ENCODE measurements at places on chromosomes 11 and 22.
A peak's percentile ranks its signal among the peaks of the same experiment; 100 is the strongest.

DNA sequence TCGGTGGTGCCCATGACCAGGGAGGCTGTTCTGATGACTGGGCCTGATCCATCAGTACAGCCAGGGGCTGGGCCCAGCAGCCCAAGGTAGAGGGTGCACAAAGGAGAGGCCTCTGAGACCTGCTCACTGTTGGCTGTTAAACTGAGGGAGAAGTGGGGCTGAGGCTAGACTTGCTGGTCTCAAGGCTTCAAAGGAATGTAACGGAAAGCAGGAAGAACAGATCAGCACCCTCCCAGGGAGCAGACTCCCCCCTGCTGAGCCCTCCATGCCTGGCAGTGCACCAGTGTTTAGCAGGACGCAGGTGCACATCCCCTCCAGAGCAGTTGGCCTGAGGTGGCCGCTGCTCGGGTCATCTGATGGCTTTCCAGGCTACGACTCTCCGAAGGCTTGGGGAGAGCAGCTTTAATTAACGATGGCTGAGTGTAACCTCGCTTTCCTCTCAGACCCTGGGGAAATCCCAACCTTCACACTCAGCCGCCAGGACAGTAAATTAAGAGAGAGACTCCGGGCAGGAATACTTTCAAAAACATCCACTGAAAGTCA, 255.7 kb upstream of the NARS2 start:
- no peak for ATAC-seq

DNA sequence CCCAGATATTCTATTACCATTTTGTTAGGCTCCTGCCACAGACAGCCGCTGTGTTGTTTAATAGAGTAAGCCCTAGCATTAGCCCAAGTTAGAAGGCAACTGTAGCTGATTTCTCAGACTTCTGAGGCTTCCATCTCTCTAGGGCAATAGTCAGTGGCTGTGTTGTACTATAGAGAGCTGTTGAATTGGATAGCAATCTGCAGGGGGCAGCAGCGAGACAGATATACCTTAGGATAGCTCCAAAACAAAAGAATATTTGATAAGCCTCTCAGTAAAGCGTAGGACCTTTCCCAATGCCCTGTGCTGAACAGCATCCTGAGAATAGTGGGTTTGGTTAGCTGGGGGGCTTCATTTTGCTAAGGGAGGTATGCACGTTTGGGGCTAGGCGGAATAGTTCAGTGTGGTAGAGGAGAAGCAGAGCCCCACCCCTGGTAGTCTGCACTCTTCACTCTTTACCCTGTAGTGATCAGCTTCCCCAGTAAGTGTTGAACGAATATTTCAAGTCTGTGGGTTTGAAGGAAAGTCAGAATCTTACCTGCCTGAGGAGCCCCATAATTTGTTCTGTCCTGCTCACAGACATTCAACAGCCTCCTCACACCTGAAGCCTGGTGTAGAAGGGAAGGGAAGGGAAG, 515.1 kb downstream of the INSC start:
- no peak for ATAC-seq

GRCh38 chr11:65362320-65362931, 7.9 kb downstream of the TIGD3 start:
- ATAC-seq, result peak; percentile 63

DNA sequence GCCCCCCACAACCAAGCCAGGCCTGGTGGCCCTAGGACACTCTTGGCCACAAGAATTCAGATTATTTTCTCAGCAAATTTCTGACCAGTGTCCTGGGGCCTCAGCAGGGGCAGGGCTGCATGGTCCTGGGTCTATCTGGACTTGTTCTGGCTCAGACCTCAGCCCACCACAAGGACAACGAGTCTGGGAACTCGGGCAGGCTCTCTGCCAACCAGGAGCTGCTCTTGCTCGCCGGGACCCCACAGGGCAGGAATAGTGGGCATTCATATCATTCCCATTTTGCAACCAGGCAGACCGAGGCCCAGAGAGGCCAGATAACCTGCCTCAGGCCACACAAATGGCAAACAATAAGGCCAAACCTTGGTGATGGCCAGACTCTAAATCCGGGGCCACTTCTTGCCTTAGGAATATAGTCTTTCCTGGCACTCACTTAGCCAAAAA, 75.4 kb upstream of the WNT7B start:
- ATAC-seq, result no peak

- ATAC-seq, result no peak
Observed at GRCh38 chr11:71327156-71328085, 75.0 kb upstream of the SHANK2 start.

GRCh38 chr11:85725510-85726258, 39.7 kb upstream of the CCDC89 start:
- no peak for ATAC-seq

- ATAC-seq, result no peak
Observed at GRCh38 chr11:68383976-68384501, 71.6 kb downstream of the LRP5 start.

GRCh38 chr11:18785411-18785810, 6.2 kb downstream of the PTPN5 start:
- no peak for ATAC-seq

Data from activated CD4-positive, CD25-positive, alpha-beta regulatory T cell treated with anti-CD3 and anti-CD28 coated beads, Interleukin-2, amount 50 U/mL, for 24 hours (primary cell).